Panc1 (cell line): ENCODE measurements at places on chromosomes 1 and 21. TPM values are rescaled to one million over a fixed set of nuclear protein-coding genes. Genes with fewer than 3 reads are reported as not detected.

Gene FCER1A
- not detected for total RNA-seq

Gene ENTREP3
- total RNA-seq = 94.7 TPM

Gene MTHFR
- total RNA-seq = 37.4 TPM

Gene C1QA
- 0.41 TPM for total RNA-seq

Gene CTSK
- 4.4 TPM for total RNA-seq
